ENCODE measurements at places on chromosomes 13 and 19. TPM values are rescaled to one million over a fixed set of nuclear protein-coding genes. Genes with fewer than 3 reads are reported as not detected.

ZNF568 gene
- total RNA-seq, result 19.3 TPM

CCDC122 gene
- 5.2 TPM for total RNA-seq

C19orf85 gene
- not detected for total RNA-seq

PRR22 gene
- total RNA-seq, result 5.9 TPM

PLD3 gene
- total RNA-seq, result 81.8 TPM

CYP4F8 gene
- total RNA-seq, result not detected

DNA sequence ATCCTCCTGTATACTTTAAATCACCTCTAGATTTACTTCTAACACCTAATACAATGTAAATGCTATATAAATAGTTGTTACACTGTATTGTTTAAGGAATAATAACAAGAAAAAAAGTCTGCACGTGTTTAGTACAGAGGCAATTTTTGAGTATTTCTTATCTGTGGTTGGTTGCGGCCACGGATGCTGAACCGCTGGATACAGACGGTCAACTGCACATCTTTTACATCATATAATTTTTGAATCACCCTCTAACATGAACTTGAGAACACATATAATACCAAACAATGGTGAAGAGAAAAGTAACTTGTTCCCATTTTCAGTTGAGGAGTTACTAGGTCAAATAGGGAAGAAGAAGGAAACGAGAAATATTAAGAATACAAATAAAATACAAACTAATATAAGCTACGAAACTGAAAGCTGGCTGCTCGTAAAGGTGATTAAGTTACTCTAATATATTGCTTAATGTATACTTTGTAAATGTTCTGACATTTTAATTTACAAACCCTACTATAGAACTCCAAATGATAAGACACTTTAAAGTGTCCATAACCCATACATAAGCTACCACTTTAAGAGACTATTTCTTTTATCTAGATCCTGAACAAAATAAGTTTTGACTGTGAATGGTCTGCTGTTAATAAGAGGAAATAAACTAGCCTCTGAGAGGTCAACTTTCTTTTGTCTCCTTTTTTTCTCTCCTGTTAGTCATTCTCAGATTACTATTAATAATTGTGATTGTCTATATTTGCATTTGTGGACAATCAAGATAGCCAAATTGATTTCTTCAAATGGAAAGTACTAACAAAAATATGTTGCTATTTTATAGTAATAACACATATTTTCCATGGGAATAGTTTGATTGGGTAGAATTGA lies 457.4 kb downstream of the DIAPH3 start:
- no peak for DNase-seq

DNA sequence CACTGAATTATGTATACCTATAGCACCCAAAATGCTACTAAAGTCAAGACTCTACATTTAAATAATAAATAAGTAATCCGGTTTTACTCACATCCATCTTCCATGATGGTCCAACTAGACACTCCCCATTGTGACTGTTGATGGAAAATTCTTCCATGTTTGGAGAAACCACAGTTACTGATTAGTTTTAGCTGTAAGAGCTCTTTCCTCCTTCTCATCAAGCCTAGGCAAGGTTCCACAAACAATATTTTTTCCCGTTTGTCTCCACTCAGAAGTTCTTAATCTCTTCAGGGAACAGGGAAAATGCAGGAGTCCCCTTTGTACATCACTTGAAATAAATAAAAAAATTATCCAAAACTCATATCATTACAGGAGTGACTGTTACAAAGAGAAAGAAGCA lies 70.7 kb upstream of the EDNRB start:
- no peak for DNase-seq

DNA sequence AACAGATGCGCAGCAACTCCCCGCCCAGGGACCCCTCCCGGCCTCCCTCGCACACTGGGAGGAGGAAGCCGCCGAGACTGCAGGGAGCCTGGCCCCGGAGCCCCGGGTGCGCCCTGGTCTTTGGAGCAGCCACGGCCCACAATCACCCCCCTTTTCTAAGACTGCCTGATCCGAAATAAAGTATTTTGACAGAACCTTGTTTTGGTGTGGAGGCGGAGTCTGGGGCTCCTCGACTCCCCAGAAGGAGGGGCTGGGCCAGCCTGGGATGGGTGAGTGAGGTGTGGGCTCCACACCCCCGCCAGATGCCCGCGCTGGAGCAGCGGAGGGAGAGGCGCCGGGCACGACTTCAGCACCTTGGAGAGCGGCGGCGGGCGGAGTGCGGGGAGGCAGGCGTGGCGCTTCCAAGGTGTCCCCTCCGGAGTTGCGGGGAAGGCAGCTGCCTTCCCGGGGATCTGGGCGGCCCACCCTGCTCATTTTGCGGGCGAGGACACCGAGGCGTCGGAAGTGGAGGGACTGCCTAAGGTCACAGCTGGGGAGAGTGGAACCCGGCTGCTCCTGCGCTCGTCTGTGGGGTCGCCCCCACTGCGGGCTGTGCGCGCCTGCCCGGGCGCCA lies 9.4 kb downstream of the SIRT6 start:
- no peak for DNase-seq
